Small intestine (tissue), 16 donors: ENCODE measurements at places on chromosomes 7 and 10. TPM values are rescaled to one million over a fixed set of nuclear protein-coding genes. Genes with fewer than 3 reads are reported as not detected.

COBL gene
- polyA plus RNA-seq, result 34.2 TPM

CRPPA gene
- polyA plus RNA-seq, result 0.45 TPM

FBXL13 gene
- polyA plus RNA-seq, result not detected

MACC1 gene
- 5.9 TPM for polyA plus RNA-seq

PWWP2B gene
- polyA plus RNA-seq, result 14.7 TPM

PRKCQ gene
- 1.3 TPM for polyA plus RNA-seq

TYW1B gene
- polyA plus RNA-seq, result 1.6 TPM

OPN4 gene
- not detected for polyA plus RNA-seq

AEBP1 gene
- 3.0 TPM for polyA plus RNA-seq

CTNNA3 gene
- not detected for polyA plus RNA-seq

GPR15LG gene
- not detected for polyA plus RNA-seq

OPN1SW gene
- polyA plus RNA-seq, result 0.13 TPM

VSTM4 gene
- polyA plus RNA-seq, result not detected

CYP2W1 gene
- 0.89 TPM for polyA plus RNA-seq

LRRC17 gene
- 0.61 TPM for polyA plus RNA-seq
